T-cell (primary cell): ENCODE measurements at places on chromosomes 5 and 9.

DNA sequence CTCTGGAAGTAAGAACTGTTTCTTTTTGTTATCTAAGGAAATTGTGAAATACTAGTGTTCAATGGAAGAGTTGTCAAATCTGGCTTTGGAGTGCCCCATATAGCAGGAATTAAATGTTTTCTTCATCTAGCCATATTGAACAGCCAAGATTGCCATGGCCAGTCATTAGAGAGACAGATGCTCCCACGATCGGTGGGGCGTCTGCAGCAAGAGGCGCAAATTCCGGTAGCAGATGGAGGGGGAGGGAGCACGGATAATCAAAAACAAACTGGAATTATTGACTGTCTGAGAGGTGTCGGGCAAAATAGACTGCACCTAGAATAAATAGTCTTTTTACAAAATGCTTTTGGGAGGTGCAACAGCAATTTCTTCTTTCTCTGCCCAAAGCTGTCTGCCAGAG, 139.1 kb upstream of the FSTL4 start:
- no peaks in the 10 kb centered on the region for H3K4me1 ChIP-seq
- H3K27me3 ChIP-seq = peaks cover 24% of the 10 kb centered on the region
- H3K36me3 ChIP-seq = no peaks in the 10 kb centered on the region
- no peak for DNase-seq

GRCh38 chr5:173968154-173968797, 20.7 kb upstream of the C5orf47 start:
- no peak overlapping the region for H3K4me3 ChIP-seq
- DNase-seq = no peak
- no peaks in the 10 kb centered on the region for H3K36me3 ChIP-seq
- H3K27me3 ChIP-seq = peaks cover 19% of the 10 kb centered on the region

GRCh38 chr9:101029315-101030085, 973 bp downstream of the PLPPR1 start:
- no peak for DNase-seq
- H3K27ac ChIP-seq = no peak overlapping the region
- no peaks in the 10 kb centered on the region for H3K4me1 ChIP-seq
- H3K4me3 ChIP-seq = no peak overlapping the region
- peaks cover 5% of the 10 kb centered on the region for H3K27me3 ChIP-seq

- no peak for DNase-seq
- no peaks in the 10 kb centered on the region for H3K4me1 ChIP-seq
- H3K36me3 ChIP-seq = no peaks in the 10 kb centered on the region
Observed at GRCh38 chr9:73548201-73548600, 396.5 kb downstream of the ANXA1 start.

GRCh38 chr9:133401588-133401987, 16.2 kb downstream of the REXO4 start:
- no peak overlapping the region for H3K4me3 ChIP-seq
- H3K27ac ChIP-seq = no peak overlapping the region
- H3K4me1 ChIP-seq = peaks cover 17% of the 10 kb centered on the region
- no peaks in the 10 kb centered on the region for H3K27me3 ChIP-seq
- H3K36me3 ChIP-seq = peaks cover 10% of the 10 kb centered on the region

DNA sequence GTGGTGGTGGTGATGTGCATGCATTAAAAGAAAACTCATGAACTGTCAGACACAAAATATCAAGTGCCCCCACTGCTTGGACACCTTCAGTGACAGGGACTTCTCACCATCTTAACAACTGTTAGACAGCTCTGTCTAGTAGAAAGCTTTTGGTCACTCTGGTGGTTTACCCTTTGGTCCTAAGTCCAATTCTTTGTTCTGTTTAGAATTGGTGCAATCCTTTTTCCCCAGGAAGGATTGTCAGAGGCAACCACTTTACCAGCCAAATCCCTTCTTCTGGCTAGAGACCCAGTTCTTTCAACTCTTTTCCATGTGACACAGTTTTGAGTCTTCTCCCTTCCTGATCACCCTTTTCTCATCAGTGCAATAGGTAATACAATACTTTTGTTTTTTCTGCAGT, 140.2 kb downstream of the SEC61B start:
- DNase-seq = no peak
- no peaks in the 10 kb centered on the region for H3K36me3 ChIP-seq
- H3K27ac ChIP-seq = no peak overlapping the region

DNA sequence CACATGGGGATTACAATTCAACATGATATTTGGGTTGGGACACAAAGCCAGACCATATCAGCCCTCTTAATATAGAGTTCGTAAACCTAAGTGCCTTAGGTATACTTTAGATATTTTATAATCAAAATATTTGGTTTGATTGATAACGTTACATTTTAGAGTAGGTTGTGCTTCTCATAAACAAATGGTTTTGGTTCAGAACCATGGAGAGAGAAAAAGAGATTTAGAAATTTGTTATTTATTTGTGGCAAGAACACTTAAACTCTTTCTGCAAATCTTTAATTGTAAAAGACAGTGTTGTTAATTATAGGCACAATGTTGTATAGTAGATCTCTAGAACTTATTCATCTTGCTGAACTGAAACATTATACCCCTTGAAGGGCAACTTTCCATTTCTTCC, 298.8 kb downstream of the TENT4A start:
- H3K36me3 ChIP-seq = no peaks in the 10 kb centered on the region
- no peaks in the 10 kb centered on the region for H3K4me1 ChIP-seq
- no peak overlapping the region for H3K4me3 ChIP-seq
- H3K27ac ChIP-seq = no peak overlapping the region
- no peak for DNase-seq

DNA sequence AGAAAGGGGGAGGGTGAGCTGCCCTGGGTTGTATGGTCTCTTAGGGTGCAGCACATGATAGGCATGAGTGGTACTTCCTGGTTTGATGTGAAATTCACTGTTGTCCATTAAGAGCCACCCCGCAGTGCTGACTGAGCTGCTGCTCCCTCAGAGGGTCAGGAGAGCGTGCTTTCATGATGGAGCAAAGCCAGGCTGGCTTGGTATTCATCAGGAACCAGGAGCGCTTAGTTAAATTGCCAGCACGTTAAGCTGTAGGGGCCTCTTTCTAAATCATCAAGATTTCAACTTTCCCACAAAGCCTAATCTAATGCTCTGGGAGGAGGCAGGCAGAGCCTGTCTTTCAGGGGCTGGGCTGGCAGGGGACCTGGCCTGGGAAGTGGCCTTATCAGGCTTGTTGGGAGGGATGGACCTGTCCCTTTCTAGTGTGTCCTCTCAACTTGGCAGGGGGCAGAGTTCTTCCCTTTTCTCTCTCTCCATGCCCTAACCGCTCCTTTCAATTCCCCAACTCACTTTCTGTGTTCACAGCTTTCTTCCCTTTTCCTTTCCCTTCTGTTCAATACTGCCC, 7.9 kb downstream of the CYSTM1 start:
- no peak overlapping the region for H3K27ac ChIP-seq
- no peak overlapping the region for H3K4me3 ChIP-seq
- DNase-seq = no peak

DNA sequence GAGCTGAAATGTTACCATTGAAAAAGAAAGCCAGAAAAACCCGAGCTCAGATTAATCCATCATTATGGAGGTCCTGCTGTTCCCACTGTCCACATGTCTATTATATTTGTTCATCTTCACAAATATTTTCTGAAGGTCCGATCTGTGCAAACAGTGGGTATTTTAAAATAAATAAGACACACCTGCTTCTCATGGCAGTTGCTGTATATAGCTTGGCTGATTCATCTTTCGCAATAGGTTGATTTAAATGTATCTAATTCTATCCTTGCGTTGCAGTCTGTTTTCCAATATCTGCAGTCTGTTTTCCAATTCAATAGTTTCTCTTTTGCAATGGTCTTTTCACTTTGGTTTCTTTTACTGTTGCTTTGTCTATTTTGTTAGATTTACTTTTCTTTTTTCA, 87.4 kb upstream of the PCA3 start:
- H3K4me3 ChIP-seq = no peak overlapping the region
- no peak overlapping the region for H3K27ac ChIP-seq
- H3K4me1 ChIP-seq = no peaks in the 10 kb centered on the region
- no peaks in the 10 kb centered on the region for H3K36me3 ChIP-seq

DNA sequence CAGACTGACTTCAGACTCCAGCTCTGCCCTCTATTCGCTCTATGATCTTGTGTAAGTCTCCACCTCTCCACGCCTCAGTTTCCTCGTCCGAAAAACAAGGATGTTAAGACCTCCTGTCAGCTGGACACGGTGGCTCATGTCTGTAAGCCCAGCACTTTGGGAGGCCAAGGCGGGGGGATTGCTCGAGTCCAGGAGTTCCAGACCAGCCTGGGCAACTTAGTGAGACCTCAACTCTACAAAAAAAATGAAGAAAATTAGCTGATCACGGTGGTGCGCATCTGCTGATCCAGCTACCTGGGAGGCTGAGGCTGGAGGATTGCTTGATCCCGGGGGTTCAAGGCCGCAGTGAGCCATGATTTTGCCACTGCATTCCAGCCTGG, 36.6 kb upstream of the GABRP start:
- H3K4me1 ChIP-seq = peaks cover 7% of the 10 kb centered on the region
- peaks cover 4% of the 10 kb centered on the region for H3K27me3 ChIP-seq
- H3K27ac ChIP-seq = no peak overlapping the region
- H3K4me3 ChIP-seq = no peak overlapping the region
- no peak for DNase-seq

GRCh38 chr9:110065532-110065931, 142.4 kb downstream of the C9orf152 start:
- H3K27me3 ChIP-seq = no peaks in the 10 kb centered on the region
- H3K4me1 ChIP-seq = peaks cover 17% of the 10 kb centered on the region
- no peak overlapping the region for H3K27ac ChIP-seq
- no peak overlapping the region for H3K4me3 ChIP-seq
- DNase-seq = no peak
- H3K36me3 ChIP-seq = no peaks in the 10 kb centered on the region

DNA sequence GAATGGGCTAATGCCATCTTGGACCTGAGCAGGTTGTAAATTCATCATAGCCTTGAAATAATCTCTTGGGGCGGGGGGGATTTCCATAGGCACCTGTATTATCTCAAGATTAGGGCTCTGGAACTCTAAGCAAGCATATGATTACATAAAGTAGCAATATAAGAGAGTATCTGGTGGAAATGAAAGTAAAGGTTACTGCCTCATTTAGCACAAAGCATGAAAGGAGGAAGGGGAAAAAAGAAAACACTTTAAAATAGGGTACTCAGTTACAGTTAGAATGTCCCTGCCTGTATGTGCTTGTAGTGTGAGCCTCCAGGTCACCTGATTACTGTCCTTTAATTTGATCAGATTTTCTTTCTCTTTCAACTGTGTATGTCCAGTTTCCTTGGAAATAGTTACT, 1079.7 kb upstream of the CDH18 start:
- H3K4me3 ChIP-seq = no peak overlapping the region
- H3K4me1 ChIP-seq = no peaks in the 10 kb centered on the region
- DNase-seq = no peak
- no peak overlapping the region for H3K27ac ChIP-seq

- peak overlapping the region; percentile 47 for H3K27ac ChIP-seq
- H3K36me3 ChIP-seq = peaks cover 7% of the 10 kb centered on the region
- no peak for DNase-seq
Observed at GRCh38 chr9:111925017-111925770, 28.6 kb downstream of the UGCG start.

DNA sequence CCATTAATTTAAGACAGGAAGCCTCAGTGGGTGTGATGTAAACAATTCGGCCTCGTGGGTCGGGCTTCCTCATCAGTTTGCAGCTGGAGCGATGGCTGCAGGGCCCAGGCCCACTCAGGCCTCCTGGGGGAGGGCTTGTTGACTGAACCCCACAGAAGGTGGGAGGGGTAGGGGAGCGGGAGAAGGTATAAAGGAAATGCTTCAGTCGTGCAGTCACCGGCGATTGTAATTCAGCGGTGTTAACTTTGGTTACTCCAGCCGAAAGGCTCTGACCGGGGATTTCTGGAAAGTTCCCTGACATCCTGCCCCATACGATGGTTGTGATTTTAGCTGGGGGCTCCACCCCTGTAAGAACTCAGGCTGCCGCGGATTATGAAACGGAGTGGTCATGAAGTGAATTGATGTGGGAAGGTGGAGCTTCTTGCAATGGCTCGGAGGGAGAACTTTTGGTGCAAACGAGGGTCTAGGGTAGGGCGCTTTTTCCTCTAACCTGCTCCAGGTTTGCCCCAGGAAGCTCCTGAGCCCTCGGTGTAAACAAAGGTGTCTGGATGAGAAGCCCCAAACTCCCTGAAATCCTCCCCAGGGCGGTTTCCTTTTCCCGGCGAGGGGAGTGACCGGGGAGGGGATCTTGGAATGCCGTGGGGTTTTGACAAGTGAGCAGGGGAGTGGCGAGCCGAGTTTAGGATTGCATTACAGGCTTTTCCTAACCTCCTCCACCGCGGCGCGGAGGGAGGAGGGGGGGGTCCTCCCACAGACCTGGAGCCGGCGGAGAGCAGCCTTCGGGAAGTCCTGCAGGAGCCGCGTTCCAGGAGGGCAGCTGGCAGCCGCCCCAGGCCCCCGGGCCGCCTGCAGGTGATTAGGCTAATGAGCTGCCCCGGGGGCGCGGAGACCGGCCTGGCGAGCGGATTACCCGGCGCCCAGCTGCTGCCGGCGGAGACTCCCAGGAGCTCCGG, 215.5 kb downstream of the PDZD2 start:
- no peaks in the 10 kb centered on the region for H3K36me3 ChIP-seq
- peak overlapping the region; percentile 35 for H3K4me3 ChIP-seq
- no peak for DNase-seq
- H3K27ac ChIP-seq = no peak overlapping the region
- H3K4me1 ChIP-seq = peaks cover 21% of the 10 kb centered on the region
- H3K27me3 ChIP-seq = peaks cover 35% of the 10 kb centered on the region

GRCh38 chr5:78793907-78794662, 145.5 kb upstream of the LHFPL2 start:
- no peaks in the 10 kb centered on the region for H3K4me1 ChIP-seq
- no peaks in the 10 kb centered on the region for H3K27me3 ChIP-seq
- DNase-seq = no peak
- no peak overlapping the region for H3K27ac ChIP-seq

DNA sequence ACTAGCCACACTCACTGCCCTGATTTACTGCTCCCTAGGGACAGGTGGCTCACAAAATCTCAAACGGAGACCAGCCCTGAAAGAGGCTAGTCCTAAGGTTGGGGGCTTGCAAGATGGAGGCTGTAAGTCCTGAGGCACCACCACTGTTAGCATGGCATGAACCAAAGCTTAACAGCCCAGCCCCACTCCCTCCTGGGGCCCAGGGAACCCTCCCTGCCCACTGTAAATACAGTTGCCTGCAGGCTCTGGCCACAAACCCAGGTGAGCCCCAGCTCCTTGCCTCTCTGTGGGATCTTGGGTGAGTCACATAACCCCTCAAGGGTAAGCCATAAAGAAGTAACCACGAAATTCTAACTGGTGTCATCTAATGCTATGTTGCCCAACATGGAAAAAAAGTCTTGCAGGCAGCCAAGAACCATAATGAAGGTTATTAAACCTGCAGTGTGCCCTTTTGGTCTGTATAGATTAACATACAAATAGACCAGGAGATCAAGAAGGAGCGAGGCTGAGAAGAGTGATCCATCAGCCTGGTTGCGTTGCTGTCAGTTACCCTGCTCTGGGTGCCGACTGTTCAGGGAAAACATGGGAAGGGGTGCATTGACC, 1.7 kb upstream of the POMT1 start:
- peak overlapping the region; percentile 12 for H3K4me3 ChIP-seq
- peak overlapping the region; percentile 76 for H3K27ac ChIP-seq
- DNase-seq = peak; percentile 26
- H3K27me3 ChIP-seq = no peaks in the 10 kb centered on the region
